Hair follicular keratinocyte (primary cell): ENCODE measurements at places on chromosomes 3 and 15. TPM values are rescaled to one million over a fixed set of nuclear protein-coding genes. Genes with fewer than 3 reads are reported as not detected.

Gene GOLGA8R
- total RNA-seq = 1.2 TPM in 1 of 2 replicates, not detected in the other

Gene CCK
- 1.0 and 2.8 TPM in 2 replicates for total RNA-seq

Gene MAP1A
- total RNA-seq = 0.39 and 0.42 TPM in 2 replicates

Gene SLC12A6
- total RNA-seq = 4.0 and 4.2 TPM in 2 replicates
